ENCODE measurements at places on chromosomes 16 and 17.

DNA sequence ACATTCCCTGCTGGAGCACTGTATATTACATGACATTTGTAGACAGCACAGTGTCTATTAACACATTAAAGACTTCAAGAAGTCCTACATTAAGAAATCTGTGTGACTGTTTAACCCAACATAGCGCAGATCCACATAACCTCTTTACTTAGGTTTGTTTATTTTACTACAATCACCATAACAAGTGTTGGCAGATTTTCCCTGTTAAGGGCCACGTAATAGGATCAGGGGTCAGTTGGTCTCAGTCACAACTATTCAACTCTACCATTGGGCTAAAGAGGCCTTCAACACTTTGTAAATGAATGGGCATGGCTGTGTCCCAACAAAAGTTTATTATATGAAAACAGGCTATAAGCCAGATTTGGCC lies 51.3 kb upstream of the ADORA2B start:
- H3K36me3 ChIP-seq = peaks cover 4% of the 10 kb centered on the region
- no peak overlapping the region for H3K27ac ChIP-seq
- no peaks in the 10 kb centered on the region for H3K27me3 ChIP-seq
- H3K4me3 ChIP-seq = no peak overlapping the region
- peaks cover 20% of the 10 kb centered on the region for H3K4me1 ChIP-seq

GRCh38 chr17:34998205-34998604 lies 17.9 kb downstream of the LIG3 start:
- peaks cover 6% of the 10 kb centered on the region for H3K4me1 ChIP-seq
- H3K36me3 ChIP-seq = peaks cover 14% of the 10 kb centered on the region
- H3K27ac ChIP-seq = peak overlapping the region; percentile 68
- no peaks in the 10 kb centered on the region for H3K27me3 ChIP-seq

DNA sequence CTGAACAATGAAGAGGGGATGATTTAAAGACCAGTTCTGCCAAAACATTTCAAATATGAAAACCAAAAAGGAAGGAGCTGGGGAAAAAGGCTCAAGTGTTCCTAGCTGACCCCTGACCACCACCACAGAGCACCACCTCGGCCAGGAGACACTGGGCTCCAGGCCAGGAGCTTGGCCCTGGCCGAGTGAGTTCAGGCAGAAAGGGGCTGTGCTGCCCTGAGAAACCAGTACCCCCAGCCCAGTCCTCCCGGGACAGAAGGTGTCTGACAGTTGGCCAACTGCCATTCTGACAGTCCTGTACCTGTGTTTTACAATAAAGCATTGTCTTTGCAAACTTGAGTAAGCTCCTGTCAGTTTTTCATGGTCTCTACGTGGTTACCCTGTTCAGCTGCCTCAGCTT lies 98.2 kb downstream of the VPS53 start:
- H3K27me3 ChIP-seq = no peaks in the 10 kb centered on the region
- H3K4me3 ChIP-seq = no peak overlapping the region
- no peak for DNase-seq
- no peak overlapping the region for H3K27ac ChIP-seq
- peaks cover 6% of the 10 kb centered on the region for H3K36me3 ChIP-seq

- H3K27me3 ChIP-seq = no peaks in the 10 kb centered on the region
- peak overlapping the region; percentile 92 for H3K4me3 ChIP-seq
- H3K4me1 ChIP-seq = peaks cover 27% of the 10 kb centered on the region
These were observed 3.8 kb upstream of the TAC4 start for GRCh38 chr17:49851387-49852291.

DNA sequence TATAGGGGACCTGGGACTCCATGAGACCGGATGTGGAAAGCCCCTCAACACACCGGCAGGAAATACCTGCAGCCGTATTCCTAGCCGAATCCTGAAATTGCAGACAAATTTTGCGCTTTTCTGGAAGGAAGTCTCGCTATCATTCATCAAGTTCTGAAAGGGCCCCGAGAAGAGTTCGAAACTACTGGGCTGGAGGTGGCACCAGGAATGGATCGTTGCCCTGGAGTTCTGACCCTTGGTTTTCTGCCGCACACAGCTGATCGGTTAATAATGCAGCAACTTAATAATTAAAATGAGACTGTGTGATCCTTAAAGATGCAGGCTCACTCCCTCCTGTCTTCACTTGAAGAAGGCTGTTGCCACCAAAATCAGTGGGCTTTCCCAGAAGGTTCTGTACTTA lies 55.7 kb upstream of the MRTFB start:
- H3K27me3 ChIP-seq = peaks cover 10% of the 10 kb centered on the region
- H3K36me3 ChIP-seq = no peaks in the 10 kb centered on the region
- H3K4me3 ChIP-seq = no peak overlapping the region
- H3K4me1 ChIP-seq = no peaks in the 10 kb centered on the region

DNA sequence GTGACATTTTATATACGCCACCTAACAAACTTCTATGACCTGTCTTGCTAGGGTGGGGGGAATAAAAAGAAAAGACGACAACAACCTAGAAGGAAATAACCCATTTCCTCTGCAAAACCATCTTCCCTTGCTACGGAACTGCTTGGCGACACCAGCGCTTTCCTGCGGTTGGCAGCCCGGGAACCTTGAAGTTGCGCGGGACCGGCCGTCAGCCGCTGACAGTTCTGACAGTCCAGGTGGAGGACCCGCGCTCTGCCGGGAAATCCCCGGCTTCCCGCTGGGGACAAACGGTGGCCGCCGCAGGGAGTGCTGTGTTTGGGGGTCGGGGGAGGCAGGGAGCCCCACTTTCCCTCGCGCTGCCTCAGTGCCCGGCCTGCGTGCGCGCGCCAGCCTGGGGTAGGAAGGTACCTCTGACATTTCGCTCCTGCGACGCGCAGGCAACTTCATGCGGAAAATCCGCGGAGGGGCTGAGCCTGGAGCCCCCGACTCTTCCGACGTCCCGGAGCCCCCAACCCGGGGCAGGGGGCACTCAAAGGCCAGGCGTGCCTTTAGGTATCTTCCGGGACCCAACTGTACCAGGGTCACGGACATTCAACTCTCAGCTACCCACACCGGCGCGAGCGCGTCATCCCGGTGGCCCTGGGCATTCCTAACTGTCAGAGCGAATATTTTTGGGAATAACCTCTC lies 516 bp downstream of the SLC16A6 start:
- peak overlapping the region; percentile 99 for H3K4me3 ChIP-seq
- H3K27me3 ChIP-seq = no peaks in the 10 kb centered on the region
- DNase-seq = peak; percentile 45
- H3K27ac ChIP-seq = peak overlapping the region; percentile 99

DNA sequence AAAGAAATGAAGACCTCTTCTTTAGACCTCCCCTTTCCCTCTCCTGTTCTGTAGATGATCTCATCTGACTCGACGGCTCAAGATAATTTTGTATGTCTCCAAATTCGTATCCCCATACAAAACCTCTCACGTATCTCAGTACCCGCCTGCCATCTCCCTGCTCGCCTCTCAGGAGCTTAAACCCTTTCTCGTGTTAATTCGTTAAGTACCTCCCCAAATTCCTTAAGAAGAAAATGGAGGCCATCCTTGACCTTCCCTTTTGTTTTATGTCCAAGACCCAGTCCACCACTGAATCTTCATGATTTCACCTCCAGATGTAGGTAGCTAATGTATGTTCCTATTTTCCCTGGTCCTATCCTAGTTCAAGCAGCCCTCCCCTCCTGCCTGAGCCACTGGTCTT lies 41.6 kb downstream of the OR3A1 start:
- no peak for DNase-seq
- H3K4me3 ChIP-seq = no peak overlapping the region
- no peaks in the 10 kb centered on the region for H3K4me1 ChIP-seq
- no peaks in the 10 kb centered on the region for H3K36me3 ChIP-seq
- H3K27ac ChIP-seq = no peak overlapping the region

GRCh38 chr16:31710880-31711279 lies 162.7 kb upstream of the ZNF267 start:
- no peaks in the 10 kb centered on the region for H3K27me3 ChIP-seq
- H3K4me3 ChIP-seq = no peak overlapping the region
- peaks cover 49% of the 10 kb centered on the region for H3K4me1 ChIP-seq
- peaks cover 56% of the 10 kb centered on the region for H3K36me3 ChIP-seq
